ENCODE measurements at places on chromosomes 2 and 18.
A peak's percentile ranks its signal among the peaks of the same experiment; 100 is the strongest.

DNA sequence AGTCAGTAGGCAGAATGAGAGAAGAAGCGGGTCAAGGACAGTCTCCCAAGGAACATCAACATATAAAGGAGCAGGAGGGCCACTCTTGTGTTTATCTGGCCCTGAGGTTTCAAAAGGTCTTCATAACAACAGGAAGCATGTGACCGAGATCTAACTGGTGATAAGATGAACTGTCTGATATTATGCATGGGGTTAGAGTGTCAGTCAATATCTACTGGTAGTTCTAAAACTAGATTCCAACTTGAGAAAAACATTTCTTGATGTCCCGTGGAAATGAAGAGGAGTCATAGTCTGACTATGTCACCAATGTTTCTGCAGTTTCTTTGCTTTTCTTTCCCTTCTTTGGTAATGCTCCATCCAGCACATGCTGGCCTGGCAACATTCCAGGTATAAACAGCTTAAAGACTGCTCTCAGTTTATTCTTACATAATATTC, 77.5 kb upstream of the ITPRID2 start:
- DNase-seq, result no peak

GRCh38 chr2:29063646-29064345, 10.5 kb downstream of the PCARE start:
- DNase-seq, result no peak

DNA sequence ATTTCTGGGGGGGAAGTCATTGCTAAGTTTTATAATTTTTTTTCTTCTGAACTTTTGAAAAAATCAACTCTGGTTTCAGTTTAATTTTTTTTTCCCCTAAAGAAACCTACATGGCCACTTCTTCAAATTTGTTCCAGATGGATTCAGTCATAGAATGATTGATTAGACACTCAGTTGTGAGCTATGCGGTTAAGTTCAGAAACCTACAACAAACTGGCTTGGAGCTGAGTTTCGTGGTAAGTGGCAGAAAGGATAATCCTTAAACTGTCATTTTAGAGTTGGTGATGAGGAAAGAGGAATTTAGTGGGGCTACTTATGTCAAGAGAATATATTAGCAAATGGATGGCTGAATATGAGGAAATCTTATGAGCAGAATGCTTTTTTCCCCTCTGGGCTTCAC, 23.7 kb downstream of the EFEMP1 start:
- no peak for DNase-seq

DNA sequence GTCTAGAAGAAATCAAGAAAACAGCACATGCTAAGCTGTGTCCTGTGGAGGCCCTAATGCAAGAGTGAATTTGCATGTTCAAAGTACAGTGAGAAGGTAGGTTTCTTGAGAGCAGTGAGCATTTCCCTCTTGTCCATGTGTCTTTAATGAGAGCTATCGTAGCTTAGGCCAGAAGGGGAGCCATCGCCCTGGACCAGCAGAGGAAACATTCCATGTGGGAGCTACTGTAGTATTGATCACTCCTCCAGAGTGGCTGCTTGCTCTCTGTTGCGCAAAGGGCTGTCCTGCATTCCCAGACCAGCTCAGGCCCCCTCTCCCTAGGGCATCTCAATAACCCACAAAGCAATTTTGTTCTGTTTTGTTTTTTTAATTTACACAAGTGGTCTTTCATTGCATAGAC, 950.1 kb downstream of the CNTNAP5 start:
- no peak for DNase-seq

DNA sequence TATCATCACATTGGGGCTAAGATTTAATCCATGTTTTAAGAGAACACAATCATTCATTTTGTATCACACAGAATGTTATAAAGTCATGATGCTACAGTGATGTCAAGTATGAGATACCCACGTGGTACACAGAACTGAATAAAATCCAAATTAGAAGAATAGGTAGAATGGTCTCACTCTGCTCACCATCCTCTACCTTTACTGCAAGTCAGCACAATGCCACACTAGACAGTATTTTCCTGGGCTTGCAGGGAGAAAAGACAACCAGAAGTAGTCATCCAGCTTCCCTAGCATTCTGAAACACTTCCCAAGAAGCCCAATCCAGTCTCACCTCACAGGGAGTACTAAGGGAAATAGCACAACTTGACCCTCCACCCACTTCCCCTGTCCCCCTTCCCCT, 856.2 kb upstream of the NRXN1 start:
- no peak for DNase-seq

- DNase-seq, result peak; percentile 43
Observed at GRCh38 chr2:42854207-42854818, 61.9 kb upstream of the HAAO start.

DNA sequence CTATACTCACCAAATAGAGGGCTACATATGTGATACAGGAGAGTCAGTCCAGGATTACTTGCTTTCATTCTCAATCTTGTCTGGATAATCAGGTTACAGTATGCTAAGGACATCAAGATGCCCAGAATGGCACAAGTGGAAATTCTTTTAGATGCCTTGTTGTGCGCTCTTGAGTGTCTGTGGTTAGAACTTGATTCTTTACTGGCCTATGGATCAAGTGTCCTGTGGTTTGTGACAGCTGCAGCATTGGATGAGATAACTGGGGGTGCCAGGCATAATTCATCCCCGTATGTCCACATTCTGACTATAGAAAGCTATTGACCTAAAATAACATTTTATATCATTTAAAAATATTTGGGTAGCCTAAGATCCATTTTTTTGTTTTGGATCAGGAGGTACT, 40.1 kb downstream of the CDC42EP3 start:
- no peak for DNase-seq

- DNase-seq, result no peak
Observed at GRCh38 chr18:49017813-49018553, 67.2 kb upstream of the SMAD7 start.

- no peak for DNase-seq
Observed at GRCh38 chr2:215365184-215365658, 53.4 kb downstream of the ATIC start.
